Stimulated activated CD4-positive, alpha-beta T cell treated with anti-CD3 and anti-CD28 coated beads, Interleukin-12 subunit alpha, Interleukin-12 subunit beta, amount 100 ng/mL, for 4 hours (primary cell): ENCODE measurements at places on chromosomes 2 and 18.
A peak's percentile ranks its signal among the peaks of the same experiment; 100 is the strongest.

DNA sequence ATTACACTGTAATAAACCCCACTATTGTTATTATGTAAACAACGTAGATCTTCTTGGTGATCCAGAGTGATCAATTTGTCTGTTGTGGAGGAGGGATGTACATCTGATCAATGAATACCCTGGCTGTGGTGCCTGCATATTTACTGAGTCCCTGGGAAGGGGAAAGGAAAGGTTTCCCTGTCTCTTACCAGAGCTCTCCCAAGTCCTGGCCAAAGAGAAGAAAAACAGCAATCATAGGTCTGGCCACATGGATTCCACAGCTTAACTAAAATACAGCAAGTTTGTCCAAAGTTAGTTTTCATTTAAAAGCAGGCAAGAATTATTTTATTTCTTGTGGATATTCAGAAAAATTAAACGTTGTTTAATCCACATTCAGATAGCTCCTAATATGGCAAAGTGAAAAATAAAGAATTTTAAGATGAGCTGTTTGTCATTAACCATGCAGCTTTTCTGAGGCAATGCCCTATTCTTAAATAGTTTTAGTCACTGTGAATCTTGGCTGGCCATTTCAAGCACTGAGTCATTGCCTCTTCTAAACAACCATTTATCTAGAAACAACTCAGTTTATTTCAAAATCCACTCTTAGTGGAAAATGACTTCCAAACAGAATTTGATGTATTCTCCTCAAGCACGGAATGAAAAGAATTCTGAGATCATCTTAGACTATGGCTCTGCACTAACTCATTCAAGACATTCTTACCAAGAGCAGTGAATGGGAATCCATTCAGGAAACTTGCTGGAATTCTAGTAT is 1004.4 kb upstream of the CDH2 start:
- DNase-seq: no peak

GRCh38 chr2:46885376-46885775 is 30.2 kb downstream of the MCFD2 start:
- DNase-seq: no peak

- DNase-seq: no peak
Measured at GRCh38 chr2:106117347-106117746, 76.8 kb downstream of the UXS1 start.

DNA sequence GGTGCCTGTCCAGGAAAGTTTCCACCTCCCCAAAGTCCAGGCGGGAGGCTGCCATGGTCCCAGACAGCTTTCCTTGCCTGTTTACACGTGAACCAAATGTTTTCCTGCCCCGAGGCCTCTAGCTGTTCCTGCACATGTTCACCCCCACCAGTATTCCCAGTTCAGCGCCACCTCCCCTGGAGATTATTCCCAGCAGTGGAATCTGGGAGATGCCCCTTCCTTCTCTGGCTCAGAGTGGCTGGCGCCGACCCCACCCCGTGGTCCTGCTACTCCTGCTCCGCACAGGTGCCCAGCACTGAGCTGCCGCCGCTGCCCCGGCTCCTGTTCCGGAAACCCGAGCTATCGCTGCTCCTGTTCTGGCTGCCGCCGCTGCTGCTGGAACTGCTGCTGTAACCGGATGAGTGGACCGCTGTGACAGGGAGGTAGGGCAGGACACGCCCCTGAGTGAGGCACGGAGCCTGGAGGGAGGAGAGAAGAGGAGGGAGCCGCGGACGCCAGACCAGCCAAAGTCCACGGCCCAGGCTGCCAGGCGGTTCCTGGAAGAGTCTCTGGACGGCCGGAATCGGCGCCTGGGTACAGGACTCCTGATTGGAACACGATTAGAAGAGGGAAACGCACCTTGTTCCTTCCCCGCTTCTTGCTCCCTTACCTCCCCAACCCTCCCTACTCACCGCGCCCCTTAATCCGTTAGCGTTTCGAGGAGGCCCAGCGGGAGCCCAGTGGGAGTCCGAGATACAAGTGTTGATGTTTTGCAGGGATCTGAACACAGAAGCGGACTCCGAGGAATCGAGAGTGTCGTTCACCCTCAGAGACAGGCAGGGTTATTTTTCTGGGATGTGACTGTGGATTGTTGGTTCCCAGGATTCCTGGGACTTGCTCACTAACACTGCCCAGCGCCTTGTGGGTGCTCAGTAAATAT is at the start of gene PDE11A:
Gene PDE11A, minus strand, starts transcription at position 395 of the 919 bp plus-strand sequence. Its CDS starts 340 bp downstream, at position 55.
- peak; percentile 7 for DNase-seq

GRCh38 chr2:25491966-25492532 is 150.3 kb upstream of the DNMT3A start:
- no peak for DNase-seq

GRCh38 chr2:159921752-159922404 is 123.9 kb upstream of the CD302 start:
- DNase-seq: peak; percentile 78

DNA sequence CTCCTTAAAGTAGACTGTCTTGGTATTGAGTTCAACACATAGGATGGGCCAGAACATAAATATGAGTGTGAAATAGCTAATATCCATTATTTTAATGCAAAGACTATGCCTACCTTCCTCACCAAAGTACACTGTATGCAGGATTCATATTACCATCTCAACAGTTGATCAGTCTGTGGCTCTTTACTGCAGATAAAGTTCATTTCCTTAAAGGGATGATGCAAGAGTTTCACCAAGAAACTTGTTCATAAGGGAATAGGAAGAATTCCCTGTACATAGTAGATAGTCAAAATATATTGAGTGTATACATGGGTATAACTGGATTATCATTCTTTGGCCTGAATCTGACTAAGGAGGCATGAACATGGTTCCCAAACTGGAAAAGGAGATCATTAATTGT is 35.0 kb downstream of the MARS2 start:
- no peak for DNase-seq

DNA sequence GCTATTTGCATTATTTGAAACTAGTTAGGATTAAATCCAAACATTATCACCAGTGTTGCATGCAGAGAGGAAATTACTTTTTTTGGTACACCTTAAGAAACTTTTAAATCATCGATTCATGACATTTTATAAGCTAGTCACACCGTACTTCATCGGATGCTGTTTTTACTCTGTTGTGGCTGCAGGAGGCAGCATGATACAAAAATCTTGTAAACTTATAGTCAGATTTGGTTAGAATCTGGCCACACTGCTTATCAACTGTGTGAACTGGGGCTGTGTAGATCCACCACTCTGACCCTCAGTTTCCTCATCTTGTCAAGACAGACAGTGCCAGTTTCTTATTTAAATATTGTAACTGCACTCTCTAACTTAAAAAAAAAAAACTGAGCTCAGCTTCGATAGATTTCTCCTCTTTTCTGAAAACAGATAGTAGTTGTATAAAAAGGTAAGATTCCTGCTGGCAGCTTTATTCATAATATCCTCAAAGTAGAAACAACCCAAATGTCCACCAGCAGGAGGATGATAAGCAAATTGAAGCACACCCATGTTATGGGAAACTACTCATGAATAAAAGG is 77.8 kb downstream of the RAPGEF4 start:
- DNase-seq: no peak

DNA sequence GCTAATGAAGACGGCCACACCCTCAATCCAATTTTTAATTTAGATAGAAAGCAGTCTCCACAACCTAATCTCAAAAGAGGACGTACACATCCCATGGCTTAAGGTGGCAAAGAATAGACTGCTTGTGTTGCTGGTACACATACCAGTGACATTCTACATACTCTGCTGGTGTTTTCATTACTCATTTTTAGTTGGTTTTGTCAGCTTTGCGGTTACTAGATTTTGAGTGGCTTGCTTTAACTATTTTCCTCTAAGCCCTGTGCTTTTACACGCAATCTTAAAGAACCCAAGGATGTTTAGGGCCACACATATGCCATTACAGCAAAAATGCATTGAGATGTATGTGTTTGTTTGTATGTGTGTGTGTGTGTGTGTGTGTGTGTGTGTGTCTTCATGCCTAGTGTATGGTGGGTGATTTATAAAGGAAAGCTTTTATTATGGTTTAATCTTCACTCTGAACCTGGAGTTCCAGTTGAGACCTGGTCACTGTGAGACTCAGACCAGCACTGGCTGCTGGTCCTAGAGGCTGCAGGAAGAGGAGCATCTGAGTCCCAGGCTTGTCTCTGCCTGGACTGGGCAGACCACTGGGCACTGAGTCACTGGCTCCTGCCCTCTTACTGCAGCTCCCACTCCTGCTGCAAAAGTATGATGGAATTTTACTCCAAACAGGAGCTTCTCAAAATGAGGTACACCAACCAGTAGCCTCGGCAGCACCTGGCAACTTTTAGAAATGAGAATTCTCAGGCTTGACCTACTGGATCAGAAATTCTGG is 415.9 kb downstream of the NBAS start:
- no peak for DNase-seq

- DNase-seq: no peak
Measured at GRCh38 chr2:199704358-199705238, 146.4 kb downstream of the FTCDNL1 start.

- no peak for DNase-seq
Measured at GRCh38 chr2:81872006-81872405, 1567.5 kb upstream of the LRRTM1 start.

GRCh38 chr2:197233473-197233872 is 77.1 kb downstream of the ANKRD44 start:
- no peak for DNase-seq

DNA sequence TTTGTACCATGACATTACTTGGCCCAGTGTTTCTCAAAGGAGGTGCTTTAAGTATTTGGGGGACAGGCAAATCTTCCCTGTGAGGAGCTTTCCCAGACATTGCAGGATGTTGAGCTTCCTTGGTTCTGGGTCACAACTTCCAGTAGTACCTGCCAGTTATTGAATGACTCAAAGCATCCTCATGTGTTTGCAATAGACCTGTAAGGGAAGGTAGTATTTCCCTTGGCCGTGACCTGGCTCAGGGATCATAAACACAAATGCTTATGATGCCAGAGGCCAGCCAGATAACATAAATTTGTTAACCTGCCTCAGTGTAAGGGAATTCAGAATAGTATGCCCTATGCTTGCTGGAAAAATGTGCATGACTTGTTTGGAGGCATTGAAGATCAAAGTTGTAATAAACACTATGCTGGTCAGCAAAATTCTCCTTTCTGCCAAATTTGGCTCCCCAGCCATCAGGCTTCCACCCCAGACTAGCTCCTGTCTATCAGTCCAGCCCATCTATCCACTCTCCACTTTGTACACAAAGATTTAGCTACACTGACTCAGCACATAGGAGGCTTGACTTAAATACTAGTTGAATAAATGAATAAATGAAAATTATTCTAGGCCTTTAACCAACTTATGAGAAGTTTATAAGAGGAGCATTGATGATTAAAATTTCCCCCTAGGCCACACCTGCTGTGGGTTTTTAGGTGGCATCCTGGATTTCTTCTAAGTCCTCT is 102.0 kb upstream of the EFEMP1 start:
- no peak for DNase-seq

DNA sequence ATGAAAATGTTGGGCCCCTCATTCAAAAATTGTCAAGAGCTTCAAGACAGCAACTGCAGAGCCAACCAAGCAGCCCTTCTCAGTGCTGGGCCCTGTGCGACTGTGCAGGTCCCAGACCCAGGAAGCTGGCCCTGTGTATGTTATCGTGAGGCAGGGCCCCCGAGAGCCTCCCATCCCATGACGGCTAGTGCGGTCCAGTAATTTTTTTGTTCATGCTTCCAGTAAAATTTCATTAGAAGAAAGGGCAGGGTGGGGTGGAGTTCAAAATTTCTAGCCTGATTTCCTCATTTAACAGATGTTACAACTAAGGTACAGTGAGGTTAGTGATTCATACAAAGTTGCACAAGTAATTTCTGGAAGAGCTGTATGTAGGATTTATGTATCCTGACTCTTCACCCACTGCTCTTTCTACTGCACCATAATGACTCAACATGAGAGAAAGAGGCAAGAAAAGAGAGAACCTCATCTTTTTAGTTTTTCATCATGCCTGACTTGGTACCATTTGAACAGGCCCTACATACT is 105.5 kb downstream of the ZEB2 start:
- no peak for DNase-seq

DNA sequence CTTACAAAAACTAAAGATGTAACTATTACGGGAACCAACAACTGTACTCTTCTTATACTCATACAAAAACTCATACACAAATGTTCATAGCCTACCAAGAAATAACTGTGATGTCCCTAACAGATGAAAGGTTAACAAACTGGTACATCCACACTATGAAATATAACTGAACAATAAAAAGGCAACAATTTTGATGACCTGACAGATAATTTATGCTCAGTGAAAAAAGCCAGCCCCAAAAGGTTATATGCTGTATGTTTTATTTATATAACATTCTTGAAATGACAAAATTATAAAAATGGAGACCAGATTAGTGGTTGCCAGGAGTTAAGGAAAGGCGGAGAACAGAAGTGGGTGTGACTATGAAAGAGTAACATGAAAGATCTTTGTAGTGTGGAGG is 31.3 kb downstream of the REV1 start:
- DNase-seq: no peak

DNA sequence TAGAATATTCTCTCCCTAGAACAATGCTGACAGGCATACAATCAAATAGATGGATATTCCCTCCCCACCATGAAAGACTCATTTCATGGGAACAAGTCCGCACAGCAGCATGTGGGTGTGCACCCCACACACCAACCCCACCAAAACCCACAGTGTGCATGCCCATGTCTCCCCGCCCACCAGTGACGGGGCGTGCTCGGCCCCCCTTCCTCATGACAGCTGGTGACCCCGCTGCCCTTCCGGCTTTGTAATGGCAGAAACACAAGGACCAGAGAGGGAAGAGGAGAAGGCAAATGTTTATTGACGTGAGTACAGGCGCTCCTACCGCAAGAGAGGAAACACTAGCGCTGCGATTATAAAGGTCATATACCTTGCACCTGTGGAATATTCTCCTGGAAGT is 30.8 kb upstream of the ODC1 start:
- DNase-seq: no peak

- no peak for DNase-seq
Measured at GRCh38 chr2:86786001-86786536, 4.6 kb downstream of the CD8A start.
